ENCODE measurements at places on chromosomes 11 and 22.
A peak's percentile ranks its signal among the peaks of the same experiment; 100 is the strongest.

- peak; percentile 30 for DNase-seq
Observed at GRCh38 chr11:120912504-120912903, 111.4 kb upstream of the TBCEL start.

DNA sequence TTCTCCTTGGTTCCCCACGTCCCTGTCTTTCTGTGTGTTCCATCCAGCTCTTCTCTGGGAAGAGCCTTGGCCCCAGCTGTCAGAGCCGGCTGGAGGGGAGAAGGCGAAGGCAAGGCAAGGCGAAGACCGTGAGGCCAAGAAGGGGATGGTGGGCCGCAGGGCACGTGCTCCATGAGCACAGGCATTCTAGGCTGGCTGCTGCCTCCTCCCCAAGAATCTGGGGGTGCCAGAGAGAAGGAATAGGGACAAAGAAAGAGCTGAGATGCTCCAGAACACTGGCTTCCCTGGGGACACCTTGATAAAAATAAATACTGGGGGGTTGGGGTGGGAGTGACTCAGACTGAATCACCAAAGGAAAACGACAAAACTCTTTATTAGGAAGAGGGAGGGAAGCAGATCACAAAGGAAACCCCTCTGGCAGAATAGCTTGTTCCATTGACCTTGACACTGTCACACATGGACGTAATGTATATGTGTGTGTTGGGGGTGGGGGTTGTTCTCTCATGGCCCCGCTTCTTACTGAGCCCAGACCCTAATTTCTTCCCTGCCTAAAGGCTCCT is 52.5 kb downstream of the NECTIN1 start:
- DNase-seq = no peak

DNA sequence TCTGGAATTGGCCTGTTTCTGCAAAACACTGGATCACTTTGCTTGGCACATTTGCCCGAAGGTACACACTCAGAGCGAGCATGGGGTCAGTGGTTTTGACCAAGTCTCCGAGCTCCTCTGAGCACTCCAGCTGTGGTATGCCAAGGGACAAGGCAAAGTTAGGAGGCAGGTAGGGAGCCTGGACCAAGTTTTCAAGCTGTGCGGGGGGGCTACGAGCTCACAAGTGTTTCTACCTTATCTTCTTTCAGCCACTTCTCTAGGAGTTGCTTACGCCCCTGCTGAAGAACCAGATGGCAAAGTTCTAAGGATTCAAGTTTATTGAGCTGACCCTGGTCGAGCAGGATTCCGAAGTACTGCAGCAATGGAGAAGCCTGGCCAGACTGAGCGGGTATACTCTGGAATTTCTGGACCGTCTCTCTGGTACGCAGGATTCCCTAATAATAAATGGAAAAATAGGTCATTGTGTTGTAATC is 54.7 kb upstream of the SLC25A1 start:
- DNase-seq = no peak

DNA sequence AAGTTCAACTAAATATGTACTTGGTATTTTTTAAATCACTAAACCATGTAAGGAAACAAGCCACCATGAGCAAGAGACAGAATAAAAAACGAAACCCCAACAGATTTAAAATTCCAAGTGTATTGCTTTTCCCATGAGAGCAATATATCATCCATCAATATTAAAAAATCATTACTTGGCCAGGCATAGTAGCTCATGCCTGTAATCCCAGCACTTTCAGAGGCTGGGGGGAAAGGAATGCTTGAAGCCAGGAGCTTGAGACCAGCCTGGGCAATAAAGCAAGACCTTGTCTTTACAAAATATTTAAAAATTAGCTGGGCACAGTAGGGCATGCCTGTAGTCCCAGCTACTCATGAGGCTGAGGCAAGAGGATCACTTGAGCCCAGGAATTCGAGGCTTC is 190.8 kb downstream of the TTC28 start:
- DNase-seq = no peak

- DNase-seq = no peak
Observed at GRCh38 chr22:36373258-36373579, 14.5 kb downstream of the MYH9 start.

- no peak for DNase-seq
Observed at GRCh38 chr11:91312541-91312940, 912.1 kb upstream of the FAT3 start.

DNA sequence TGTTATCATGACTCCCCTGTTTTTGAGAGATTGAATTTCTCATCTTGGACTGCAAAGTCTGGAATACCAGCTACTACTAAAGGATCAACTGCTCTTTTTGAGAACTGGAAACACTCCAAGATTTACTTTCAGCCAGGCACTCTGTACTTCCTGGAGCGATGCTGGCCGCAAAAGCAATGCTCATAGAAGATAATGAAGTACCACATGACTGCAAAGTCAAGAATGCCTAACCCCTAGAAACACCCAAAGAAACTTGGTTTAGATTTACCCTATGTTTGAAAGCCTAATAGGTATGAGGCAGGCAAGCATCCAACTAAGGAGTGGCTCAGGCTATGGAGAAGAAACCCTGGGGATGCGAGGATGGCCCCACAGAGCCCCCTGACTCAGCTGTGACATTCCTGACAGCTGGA is 47.7 kb upstream of the ARHGAP20 start:
- DNase-seq = no peak

DNA sequence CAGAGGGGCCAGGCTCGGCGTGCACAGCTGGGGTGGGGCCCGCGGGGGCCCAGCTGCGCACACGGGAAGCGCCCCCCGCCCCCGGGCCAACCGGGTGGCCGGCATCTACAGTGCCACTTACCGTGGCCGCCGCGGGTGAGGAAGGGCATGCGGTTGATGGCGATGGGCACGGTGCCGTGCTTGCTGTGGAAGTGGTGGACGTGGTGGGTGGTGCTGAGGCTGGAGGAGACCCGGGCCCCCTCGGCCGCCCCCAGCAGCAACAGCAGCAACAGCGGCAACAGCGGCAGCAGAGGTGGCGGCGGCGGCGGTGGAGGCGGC is 51.4 kb downstream of the SLC22A12 start:
- no peak for DNase-seq

DNA sequence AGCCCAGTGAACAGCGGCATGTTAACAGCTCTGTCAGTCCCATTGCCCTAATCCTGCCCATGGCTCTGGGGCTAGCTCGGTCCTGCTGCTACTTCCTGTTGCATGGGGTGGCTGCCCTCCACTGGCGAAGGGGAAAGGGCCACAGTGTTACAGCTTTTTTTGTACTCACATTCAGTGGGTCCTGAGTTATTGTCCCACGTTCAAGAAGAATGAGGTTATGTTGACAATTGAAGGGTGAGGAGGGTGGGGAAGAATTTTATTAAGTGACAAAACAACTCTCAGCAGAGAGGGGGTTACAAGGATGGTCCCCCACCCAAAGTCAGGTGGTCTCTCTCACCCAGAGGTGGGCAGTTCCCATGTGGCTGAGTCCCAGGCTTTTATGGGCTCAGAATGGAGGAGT is 17.7 kb upstream of the MS4A7 start:
- peak; percentile 15 for DNase-seq

Data from NAMALWA (cell line).